ENCODE measurements at places on chromosomes 6 and 20.

DNA sequence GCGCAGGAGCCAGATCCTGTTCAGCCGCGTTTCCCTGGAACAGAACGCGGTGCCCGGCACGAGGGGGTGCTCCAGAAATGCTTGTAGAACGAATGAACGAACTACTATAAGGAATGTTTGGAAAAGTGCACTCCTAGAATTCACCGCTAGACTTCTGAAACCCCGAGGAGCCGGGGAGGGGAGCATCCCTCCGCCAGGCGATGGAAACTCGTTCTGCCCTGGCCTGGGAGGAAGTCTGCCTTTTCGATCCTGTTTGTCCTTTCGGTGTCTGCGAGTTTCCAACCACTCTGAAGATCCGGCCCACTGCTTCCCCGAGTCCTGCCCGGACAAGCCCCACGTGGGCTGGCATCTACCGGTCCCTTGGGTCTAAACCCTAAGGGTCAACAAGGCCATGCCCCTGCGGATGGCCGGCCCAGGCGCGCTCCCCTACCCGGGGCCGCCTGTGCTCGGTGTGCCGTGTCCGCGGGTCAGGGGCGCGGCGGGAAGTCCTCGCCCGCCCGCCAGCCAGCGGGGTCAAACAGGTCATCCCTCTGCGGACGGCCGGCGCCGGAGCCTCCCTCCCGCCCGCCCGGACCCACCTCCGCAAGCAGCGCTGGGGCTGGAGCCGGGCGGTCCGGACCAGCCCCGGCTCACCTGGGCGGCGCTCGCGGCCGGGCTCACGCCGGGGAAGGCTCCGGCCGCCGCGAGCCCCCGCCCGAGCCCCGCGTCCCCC is 526 bp downstream of the SULF2 start:
- DNase-seq, result no peak

- no peak for DNase-seq
These were observed 6.3 kb upstream of the TSHZ2 start for GRCh38 chr20:52965819-52966218.

GRCh38 chr6:117477988-117478852 is 4.3 kb upstream of the DCBLD1 start:
- no peak for DNase-seq

DNA sequence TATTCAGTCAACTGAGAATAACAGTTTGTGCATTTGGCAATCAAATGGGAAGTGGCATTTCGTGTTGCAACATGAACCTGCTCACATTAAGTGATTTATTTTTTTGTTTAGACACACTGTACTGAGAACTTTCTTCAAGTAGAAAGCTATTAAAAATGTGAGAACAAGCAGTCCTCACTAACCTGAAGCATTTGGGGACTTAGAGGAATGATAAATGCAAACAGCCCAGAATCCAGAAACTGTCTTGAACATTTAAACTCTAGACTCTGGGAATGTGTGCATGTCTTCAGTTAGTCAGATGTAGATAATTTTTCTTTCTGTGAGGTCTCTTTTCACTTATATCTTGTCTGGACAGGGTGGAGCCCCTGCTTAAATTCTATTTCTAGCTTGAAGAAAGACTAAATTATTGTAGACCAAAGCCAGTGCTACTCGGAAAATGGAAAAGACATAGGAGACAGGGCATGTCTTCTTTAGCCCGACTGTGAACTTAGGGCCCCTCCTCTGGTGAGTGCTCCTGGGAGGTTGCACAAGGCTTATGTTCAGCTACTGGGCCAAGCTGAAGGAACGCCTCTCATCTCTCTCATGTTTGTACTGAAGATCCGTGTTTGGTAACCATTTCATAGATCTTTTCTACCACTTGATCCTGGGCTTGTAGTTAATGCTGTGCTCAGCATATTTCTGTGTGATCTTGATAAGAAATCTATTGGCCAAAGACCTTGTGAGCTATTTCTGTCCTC is 70.1 kb downstream of the SLX4IP start:
- DNase-seq, result no peak

GRCh38 chr6:161079566-161080262 is 88.1 kb downstream of the MAP3K4 start:
- peak; percentile 36 for DNase-seq

DNA sequence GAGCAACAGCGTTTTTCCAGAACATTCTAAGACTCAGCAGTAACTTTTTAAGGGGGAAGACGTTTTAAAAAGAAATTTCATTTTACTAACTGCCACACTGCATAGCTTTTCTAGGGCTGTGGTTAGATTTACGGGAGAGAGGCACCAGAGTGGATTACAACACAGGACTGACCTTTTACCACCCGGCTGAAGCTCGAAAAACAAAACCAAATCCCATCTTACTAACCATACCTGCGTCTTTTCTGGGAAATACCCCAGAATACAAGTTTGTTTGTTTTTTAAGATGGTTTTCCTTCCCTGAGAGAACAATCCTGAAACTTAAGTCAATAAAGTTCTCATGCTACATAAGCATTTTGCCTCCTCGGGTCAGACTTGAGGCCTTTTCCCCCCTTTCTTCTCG is 209.3 kb upstream of the SOX4 start:
- DNase-seq, result no peak

DNA sequence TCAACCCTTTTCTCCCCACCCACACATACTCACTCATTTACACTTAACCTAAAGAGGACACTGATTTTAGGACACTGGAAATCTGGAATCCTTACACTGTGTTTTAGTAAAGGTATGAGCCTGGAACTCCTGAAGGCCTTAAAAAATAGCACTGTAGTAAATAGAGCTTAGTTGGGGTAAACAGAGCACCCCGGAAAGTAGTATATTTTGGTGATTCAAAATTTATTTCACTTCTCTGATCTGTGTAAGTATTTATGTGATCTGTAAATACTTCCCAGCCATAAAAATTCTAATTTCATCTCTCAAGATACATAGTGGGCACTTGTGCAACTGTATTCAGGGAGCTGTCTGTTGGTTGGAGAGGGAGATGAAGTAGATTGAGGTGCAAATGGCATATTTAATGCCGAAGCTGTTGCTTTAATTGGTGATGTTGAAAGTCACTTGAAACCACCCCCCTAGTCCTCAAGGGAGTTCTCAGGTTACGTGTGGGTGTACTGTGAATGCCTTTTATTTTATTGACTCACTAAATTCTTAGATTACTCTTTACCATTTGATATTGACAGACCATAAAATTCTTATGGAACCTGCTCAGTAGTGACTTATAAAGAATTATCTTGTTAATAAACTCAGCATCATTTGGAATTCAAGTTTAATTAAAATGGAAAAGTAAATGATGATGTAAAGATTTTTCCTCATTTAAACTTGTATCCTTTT is 154.9 kb downstream of the SOX4 start:
- no peak for DNase-seq

GRCh38 chr6:17870300-17871188 is 116.9 kb downstream of the KIF13A start:
- no peak for DNase-seq

DNA sequence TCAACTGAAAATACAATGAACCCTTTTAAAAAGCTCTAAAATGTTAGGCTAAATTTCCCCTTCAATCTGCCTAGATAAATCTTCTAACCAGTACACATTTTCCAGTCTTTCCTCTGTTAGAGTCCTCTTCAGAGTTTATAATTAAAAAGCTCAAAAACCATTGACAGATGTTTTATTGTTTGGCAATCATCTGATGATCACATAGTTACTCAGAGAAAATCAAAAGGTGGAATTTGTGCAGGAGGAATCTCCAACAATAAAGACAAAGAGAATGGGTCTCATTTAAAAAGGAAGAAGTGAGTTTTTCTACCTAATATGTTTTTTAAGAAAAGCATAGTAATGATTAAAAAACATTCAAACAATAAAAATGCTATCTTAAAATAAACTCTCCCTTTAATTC is 3.1 kb downstream of the TRAPPC3L start:
- DNase-seq, result no peak

- no peak for DNase-seq
These were observed 13.4 kb upstream of the BNIP5 start for GRCh38 chr6:36350082-36350481.

DNA sequence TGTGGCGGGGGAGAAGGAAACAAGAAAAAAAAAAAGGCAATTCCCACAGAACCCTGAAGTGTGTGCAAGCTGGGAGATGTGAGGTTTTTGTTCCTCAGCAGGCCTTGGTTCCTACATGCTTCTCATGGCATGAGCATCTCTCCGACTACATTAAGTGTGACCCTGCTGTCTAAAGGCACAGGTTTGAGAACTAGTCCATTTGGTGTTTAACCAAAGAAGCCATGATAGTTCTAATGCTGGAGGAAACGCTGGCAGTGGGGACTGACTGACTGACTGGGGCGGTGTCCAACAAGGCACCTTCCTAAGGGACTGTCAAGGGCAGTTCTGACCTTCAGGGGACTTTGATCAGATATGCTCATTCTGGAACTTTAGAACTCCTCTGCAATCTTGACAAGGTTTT is 3.8 kb downstream of the TXNDC5 start:
- DNase-seq, result no peak

GRCh38 chr6:111418971-111419693 is 63.9 kb downstream of the REV3L start:
- DNase-seq, result no peak

- no peak for DNase-seq
These were observed 51.8 kb upstream of the MYB start for GRCh38 chr6:135129136-135129856.

DNA sequence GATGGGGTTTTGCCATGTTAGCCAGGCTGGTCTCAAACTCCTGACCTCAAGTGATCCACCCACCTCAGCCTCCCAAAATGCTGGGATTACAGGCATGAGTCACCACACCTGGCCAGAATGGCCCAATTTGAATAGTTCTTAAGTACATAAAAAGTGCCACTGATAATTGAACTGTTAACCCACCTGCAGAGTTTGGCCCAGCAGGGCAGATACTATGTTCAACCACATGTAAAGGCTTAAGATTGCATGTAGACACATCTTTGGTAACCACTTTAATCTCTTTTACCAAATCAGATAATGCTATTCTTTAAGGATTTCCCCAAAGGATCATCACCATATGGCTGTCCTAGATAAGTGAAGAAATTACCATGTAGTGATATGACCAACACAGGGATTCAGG is 21.3 kb upstream of the SGK1 start:
- DNase-seq, result no peak

GRCh38 chr6:144467921-144468320 is 182.8 kb downstream of the UTRN start:
- no peak for DNase-seq

DNA sequence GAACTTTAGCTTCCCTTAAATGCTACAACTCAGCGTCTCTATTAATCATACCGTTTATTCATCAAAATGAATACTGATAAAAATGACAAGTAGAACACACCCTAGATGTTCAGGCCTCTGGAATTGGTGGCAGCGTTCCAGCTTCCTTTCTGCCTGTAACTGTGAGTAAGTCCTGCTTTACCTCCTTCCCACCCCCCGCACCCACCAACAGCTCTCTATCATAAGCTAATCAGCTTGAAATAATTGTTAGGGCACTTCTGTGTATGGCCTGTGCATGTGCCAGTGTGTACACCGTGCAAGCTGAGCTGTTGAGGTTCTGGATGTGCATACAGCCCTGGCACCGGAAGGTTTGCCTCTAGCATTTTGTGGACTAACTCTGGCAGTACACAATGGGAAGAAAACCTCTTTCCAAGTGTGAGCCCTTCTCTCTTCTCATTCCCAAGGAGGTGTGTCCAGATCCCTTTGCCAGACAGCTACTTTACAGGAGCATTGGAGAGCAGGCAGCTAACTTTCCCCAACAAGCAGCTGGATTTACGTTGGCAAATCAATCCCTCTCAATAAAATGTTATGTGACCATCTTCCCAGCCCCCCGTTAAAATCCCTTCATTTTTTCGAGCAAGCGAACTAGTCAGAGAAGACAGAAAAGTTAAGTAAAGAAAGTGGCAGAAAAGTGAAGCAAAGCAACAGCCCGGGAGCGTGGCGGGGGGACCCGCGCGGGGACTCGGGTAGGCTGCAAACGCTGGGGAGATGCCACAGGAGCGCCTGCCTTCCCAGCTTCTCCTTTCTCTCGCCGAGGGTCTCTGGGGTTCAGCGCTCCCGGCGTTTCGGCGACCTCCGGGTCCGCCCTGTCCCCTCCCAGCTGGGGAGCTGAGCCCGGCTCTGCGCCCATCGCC is 803 bp upstream of the ADGRG6 start:
- no peak for DNase-seq

DNA sequence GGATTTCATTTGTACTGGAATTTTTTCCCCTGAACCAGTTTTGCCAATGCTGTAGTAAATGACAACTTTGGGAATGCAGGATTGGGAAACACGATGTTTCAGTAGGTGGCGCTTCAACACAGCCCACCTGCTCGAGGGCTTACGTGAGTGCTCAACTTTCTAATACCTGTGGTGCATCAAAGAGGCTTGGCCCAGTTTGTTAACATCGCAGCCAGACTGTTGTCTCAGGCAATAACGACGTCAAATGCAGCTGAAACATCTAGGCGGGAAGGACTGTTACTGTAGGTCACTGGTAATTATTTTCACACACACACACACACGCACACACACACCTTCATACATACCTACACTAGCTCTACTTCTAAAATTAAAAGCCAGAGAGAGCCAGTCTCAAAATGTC is 815.5 kb upstream of the SLC35B3 start:
- no peak for DNase-seq

DNA sequence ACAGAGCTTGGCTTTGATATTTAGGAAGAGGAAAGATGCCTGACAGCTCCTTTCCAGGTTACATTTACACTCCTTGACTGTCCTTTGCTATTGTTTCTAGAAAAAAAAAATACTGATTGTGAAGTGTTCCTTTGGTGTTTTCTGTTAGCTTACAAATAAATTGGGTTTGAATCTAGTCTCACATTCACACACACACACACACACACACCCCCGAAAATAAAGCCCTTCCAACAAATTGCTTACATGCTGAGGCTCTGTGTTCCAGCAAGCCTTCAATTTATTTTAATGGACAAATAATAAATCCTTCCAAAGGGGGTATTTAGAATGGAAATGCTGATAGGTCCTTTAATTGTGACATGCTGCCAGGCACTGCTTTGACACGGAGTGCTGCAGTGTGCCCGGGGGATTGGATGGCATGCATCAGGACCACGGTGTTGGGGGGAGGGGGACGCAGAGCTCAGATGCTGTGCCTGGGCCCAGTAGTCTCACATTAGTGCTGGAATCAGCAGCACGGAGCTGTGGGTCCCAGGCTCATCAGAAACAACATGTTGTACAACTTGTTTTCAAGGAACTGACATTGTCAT is 199.9 kb downstream of the CD83 start:
- DNase-seq, result no peak

- DNase-seq, result no peak
These were observed 5.0 kb upstream of the GABRR1 start for GRCh38 chr6:89221971-89222711.

GRCh38 chr6:168864541-168865460 is 388.8 kb downstream of the THBS2 start:
- DNase-seq, result no peak

DNA sequence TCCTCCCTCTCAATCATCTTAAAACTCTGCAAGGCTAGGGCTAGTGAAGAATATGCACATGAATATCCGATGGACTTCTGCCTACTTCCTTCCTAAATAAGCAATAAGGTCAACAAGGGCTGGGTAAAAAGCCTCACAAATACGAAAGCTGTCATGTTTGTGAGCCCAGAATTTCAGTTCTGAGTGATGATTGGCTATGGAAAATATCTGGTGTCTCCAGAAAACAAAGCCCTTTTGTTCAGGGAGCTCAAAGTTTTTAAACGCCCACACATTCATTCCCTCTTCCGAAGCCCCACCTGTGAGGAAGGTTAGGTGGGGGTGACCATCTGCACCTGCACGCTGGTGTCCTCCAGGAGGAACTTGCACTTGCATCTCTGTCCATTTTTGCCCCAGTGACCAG is 126.9 kb upstream of the ARMC2 start:
- DNase-seq, result no peak

Measured in stimulated activated CD8-positive, alpha-beta memory T cell treated with anti-CD3 and anti-CD28 coated beads, Interleukin-4, amount 100 ng/mL, for 4 hours (primary cell).